ENCODE measurements at places on chromosomes 5 and 9. TPM values are rescaled to one million over a fixed set of nuclear protein-coding genes. Genes with fewer than 3 reads are reported as not detected.

The ZFP62 gene
- polyA plus RNA-seq = 18.0 TPM

The CLTB gene
- polyA plus RNA-seq = 289 TPM

The SPINK6 gene
- polyA plus RNA-seq = not detected

The S100Z gene
- 0.39 TPM for polyA plus RNA-seq

The WDR38 gene
- polyA plus RNA-seq = not detected

The NSUN2 gene
- polyA plus RNA-seq = 40.9 TPM

The ADCY2 gene
- polyA plus RNA-seq = 3.2 TPM

The SNCAIP gene
- polyA plus RNA-seq = 11.4 TPM

The BNC2 gene
- polyA plus RNA-seq = 19.3 TPM

The ACTBL2 gene
- polyA plus RNA-seq = 0.17 TPM

The CNTNAP3B gene
- 1.1 TPM for polyA plus RNA-seq
